ENCODE measurements at places on chromosomes 2 and 18.

DNA sequence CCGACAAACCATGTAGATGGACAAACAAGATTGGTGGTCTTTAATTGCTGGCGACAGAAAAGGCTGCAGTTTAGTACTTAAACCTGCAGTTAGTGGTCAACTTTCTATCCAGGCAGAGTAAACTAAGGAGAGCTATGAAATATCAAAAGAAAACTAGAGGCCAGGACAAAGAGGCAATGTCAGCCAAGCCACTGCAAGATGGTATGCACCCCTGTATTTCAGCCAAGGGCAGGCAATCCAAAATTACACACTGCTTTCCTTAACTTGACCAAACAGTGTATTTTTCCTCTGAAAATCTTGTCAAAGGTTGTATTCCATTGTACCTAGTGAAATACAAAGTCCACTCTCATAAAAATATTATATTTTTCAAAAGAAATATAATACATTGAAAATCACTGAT lies 9.3 kb downstream of the NIFK start:
- DNase-seq = no peak

DNA sequence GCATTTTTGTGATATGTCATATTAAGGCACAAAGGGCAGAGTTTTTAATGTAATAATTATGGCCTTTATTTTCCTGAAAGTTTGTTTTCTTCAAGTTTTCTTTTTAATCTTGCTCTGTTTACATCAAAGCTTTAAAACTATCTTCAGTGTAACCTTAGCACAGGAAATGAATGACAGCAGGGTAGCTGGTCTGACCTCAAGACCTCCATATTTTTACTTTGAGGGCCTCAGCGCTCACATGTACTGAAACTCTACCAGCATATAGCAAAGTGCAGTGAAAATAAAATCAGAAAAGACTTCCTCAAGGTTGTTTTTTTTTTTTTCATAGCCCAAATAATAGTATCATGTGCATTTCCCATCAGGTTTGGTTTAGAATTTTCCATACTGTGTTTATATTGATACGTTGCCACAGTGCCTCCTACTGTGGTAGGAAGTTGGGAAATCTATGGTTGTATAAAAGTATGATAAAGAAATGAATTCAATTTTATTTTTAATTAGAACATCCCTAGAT lies 163.4 kb downstream of the UBE2E3 start:
- DNase-seq = no peak

DNA sequence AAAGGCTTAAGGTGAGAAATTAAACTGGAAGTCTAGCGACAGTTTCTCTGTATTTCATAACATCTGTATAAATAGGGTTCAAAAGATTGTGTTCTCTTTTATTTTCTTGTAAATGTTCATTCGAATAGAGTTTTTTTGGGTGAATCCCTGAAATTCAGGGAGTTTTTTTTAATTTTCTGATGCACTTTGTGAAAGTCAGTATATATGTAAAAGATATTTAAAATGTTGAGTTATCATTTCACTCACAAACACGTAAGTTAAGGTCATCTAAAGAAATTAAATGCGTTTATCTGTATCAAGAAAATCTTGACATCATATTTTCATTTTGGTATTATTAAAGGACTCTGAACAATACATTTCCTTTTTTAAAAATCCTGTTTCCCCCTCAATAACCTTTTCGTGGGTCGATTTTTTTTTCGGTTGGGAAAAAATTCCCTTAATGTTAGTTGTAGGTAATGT lies 3.4 kb downstream of the SP9 start:
- DNase-seq = no peak

- DNase-seq = no peak
Observed at GRCh38 chr2:38120829-38121228, 44.9 kb upstream of the CYP1B1 start.

GRCh38 chr2:28420722-28421121 lies 28.1 kb downstream of the FOSL2 start:
- DNase-seq = no peak

GRCh38 chr18:35072616-35073015 lies 31.4 kb downstream of the MAPRE2 start:
- DNase-seq = no peak

DNA sequence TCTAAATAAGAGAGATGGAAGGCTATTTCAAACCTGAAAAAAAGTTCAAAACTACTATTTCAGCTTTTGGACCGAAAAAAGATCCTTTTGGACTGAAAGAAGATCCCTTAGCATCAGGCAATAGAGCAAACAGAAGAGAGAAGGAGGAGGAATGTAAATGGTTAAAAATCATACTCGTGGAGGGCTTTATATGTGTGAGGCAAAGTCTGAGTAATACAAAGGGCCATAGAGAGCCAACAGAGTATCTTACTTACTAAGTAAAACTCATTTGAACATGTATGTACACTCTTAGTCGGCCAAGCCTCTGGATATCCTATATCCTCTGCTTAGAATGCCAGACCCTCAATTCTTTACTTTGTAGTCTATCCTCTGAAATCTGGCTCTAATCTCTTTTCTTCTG lies 55.7 kb downstream of the ITSN2 start:
- DNase-seq = no peak

GRCh38 chr2:152600697-152601096 lies 116.6 kb downstream of the PRPF40A start:
- DNase-seq = no peak

Measured in ELR (cell line).